K562 (cell line): ENCODE measurements at places on chromosomes 3 and 15. TPM values are rescaled to one million over a fixed set of nuclear protein-coding genes. Genes with fewer than 3 reads are reported as not detected.

Gene HRH1
- 0.04 TPM in 1 of 2 replicates, not detected in the other for total RNA-seq

Gene PRR20G
- total RNA-seq: not detected in 2 replicates

Gene ZNF80
- not detected in 2 replicates for total RNA-seq

Gene PRR23C
- not detected in 2 replicates for total RNA-seq

Gene MASP1
- total RNA-seq: 0.13 and 0.22 TPM in 2 replicates

Gene NRROS
- 13.0 and 13.8 TPM in 2 replicates for total RNA-seq

Gene ERC2
- total RNA-seq: 0.07 and 0.16 TPM in 2 replicates

Gene TEX55
- total RNA-seq: not detected in 2 replicates

Gene NMNAT3
- total RNA-seq: 6.8 and 7.1 TPM in 2 replicates

Gene CCR1
- total RNA-seq: 0.09 TPM in 1 of 2 replicates, not detected in the other

Gene DNAJC19
- total RNA-seq: 99.1 and 117 TPM in 2 replicates

Gene PLA2G4E
- total RNA-seq: not detected in 2 replicates

Gene MME
- total RNA-seq: 2.1 and 2.5 TPM in 2 replicates

Gene ADAMTS9
- 0.13 and 0.18 TPM in 2 replicates for total RNA-seq

Gene ATP8B4
- total RNA-seq: 0.51 and 0.69 TPM in 2 replicates

Gene PLA2G4D
- total RNA-seq: 0.04 TPM in 1 of 2 replicates, not detected in the other

Gene PTPN23
- total RNA-seq: 51.4 and 58.7 TPM in 2 replicates

Gene PLSCR4
- total RNA-seq: 0.11 and 0.42 TPM in 2 replicates

Gene IGF2BP2
- total RNA-seq: 57.3 and 59.6 TPM in 2 replicates

Gene STRIT1
- not detected in 2 replicates for total RNA-seq

Gene C15orf62
- total RNA-seq: 0.40 and 0.45 TPM in 2 replicates

Gene LHFPL4
- total RNA-seq: not detected in 2 replicates

Gene PLA2G4B
- total RNA-seq: 2.8 and 5.2 TPM in 2 replicates

Gene STAC
- not detected in 2 replicates for total RNA-seq

Gene CLSTN2
- total RNA-seq: 0.02 TPM in 2 replicates

Gene SYNM
- 0.18 TPM in 2 replicates for total RNA-seq

Gene MESP2
- 0.47 and 0.66 TPM in 2 replicates for total RNA-seq

Gene SPTBN5
- total RNA-seq: 0.02 TPM in 1 of 2 replicates, not detected in the other

Gene CYP19A1
- total RNA-seq: 0.44 and 1.6 TPM in 2 replicates
